Stimulated activated CD8-positive, alpha-beta memory T cell treated with anti-CD3 and anti-CD28 coated beads, Interleukin-4, amount 100 ng/mL, for 1 hour (primary cell): ENCODE measurements at places on chromosomes 5 and 9.

DNA sequence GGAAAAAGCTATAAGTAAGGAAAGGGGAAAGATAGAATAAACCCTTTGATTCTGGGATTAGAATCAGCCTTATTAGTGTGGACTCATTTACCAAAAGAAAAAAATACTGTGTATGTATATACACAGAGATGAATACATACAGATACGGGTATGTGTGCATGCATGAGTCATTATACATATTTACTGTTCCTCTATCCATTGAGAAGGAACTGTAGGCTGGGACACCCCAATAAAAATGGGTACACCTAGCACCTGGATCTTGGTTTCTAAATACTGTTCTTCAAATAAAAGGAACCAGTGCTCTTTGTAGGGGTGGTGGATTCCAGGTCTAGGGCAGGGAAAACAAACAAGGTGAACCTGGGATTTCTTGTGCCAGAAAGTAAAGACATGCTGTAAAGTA, 48.3 kb downstream of the WHRN start:
- DNase-seq = no peak

DNA sequence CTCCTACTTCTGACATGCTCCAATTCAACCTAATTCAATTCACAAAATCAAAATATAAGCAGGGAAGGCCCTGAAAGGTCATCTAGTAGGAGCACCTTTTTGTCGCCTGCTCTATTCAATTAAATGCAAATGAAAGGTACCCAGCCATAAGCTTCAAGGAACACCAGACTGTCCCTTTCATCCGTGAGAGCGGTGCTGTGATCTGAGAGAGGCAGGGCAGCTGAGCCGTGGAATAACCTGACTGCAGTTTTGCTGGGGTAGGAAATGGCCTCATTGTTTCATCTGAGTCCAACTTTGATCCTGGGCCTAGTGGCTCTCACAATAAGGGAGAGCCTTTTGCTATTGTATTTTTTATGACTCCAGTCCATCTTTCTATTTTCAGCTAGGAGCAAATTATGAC, 39.8 kb upstream of the GLRA1 start:
- no peak for DNase-seq

DNA sequence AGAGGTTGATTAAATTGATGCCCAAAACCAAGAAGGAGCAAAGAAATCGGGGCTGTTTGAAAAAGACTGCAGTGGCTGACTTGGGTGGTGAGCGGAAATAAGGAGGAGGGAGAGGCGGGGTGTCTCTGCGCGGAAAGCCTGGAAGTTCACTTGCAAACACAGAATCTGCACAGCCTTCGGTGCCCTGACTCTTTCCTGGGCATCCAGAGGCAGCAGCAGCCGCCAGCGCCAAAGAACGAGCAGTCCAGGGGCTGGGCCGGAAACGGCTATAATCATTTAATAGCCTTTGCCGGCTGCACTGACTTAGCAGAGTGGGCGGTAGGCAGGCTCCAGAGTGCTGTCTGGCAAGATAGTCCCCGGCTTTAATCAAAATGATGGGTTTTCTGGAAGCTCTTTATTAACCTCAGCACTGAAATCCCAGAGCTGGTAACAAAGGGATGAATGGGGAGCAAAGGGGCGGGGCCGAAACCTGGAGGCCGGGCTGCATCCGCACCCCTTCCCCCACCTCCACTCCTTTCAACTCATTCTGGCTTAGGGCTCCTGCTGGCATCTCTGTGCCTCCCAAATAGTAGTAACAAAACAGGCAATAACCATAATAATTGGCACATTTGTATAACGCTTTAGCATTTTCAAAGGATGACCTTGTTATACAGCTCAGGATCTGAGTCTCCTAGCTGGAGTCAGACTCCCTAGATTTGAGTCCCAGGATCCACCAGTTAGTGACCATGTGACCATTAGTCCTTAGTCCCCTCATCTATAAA, 35.7 kb downstream of the PCDHAC2 start:
- DNase-seq = no peak

DNA sequence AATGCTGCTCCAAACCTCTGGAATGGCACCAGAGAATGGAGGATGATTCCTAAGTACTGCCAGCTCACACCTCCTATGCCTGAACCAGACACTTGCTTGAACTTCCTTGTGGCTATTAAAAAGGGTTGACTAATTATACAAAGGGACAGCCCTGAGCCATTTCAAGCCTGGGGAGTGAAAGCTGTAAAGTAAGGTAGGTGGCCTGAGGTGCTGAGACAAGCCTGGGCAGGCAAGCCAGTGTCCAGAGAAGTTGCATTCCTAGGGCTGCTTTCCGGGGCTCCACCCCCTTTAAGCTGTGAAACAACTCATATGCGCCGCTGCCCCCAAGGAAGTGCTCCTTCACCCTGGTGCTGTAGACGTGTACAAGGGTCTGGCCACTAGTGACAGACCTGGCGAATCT, 79.9 kb upstream of the SLC1A3 start:
- DNase-seq = no peak

- no peak for DNase-seq
Observed at GRCh38 chr5:36397901-36398536, 96.3 kb upstream of the RANBP3L start.

GRCh38 chr5:11734369-11734768, 169.9 kb downstream of the CTNND2 start:
- DNase-seq = no peak

DNA sequence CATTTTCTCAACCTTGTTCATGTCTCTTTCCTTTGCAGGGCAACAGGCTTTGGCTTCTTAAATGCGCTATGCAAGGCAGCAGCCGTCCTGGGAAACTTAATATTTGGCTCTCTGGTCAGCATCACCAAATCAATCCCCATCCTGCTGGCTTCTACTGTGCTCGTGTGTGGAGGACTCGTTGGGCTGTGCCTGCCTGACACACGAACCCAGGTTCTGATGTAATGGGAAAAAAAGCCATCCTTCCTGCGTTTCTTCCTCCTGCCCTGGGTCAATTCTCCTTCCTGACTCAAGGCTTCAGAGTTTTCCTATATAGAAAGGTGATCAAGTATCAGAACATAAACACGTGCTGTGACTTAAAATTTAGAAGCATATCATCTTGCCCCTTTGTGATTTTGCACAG, 77.8 kb upstream of the IQGAP2 start:
- DNase-seq = no peak

GRCh38 chr9:17630531-17630949, 51.7 kb downstream of the SH3GL2 start:
- no peak for DNase-seq
